ENCODE measurements at places on chromosomes 7 and 10.

- DNase-seq = no peak
These were observed 33.5 kb upstream of the ABCB5 start for GRCh38 chr7:20581956-20582355.

GRCh38 chr10:90969121-90969534 is 48.2 kb upstream of the ANKRD1 start:
- DNase-seq = no peak

- no peak for DNase-seq
These were observed 242.1 kb downstream of the CDC14C start for GRCh38 chr7:49166441-49166840.

- no peak for DNase-seq
These were observed 66.3 kb downstream of the INSIG1 start for GRCh38 chr7:155363852-155364600.

DNA sequence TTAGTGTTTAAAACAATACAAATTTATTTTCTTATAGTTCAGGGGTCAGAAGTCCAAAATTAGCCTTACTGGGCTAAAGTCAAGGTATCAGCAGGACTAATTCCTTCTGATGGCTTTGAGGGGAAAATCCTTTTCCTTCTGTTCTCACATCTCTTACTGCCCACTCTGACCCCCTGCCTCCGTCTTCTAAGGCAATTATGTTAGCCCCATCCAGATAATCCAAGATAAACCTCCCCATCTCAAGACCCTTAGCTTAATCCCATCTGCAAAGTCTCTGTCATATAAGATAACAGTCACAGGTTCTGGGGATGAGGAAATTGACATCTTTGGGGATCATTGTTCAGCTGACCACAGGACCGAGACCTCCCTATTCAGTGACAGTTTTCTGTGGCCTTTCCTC is 22.3 kb downstream of the MACROH2A2 start:
- no peak for DNase-seq

DNA sequence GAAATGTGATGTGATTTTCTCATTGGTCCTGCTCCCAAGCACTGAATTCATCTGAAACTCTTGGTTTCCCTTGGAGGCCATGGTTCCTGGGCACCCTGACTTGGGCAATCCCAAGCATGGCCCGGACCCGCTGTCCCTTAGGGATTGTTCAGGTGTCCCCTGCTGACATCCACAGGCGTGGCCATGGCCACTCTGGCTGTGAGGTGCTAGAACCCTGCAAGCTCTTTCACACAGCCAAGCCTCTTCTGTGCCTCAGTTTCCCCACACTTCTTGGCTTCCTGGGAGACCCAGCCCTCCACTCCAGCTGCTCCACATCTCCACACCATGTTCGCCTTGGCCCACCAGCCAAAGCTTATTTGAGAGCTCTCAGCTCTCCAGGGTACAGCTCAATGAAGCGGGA is 12.0 kb upstream of the AZGP1 start:
- DNase-seq = no peak

DNA sequence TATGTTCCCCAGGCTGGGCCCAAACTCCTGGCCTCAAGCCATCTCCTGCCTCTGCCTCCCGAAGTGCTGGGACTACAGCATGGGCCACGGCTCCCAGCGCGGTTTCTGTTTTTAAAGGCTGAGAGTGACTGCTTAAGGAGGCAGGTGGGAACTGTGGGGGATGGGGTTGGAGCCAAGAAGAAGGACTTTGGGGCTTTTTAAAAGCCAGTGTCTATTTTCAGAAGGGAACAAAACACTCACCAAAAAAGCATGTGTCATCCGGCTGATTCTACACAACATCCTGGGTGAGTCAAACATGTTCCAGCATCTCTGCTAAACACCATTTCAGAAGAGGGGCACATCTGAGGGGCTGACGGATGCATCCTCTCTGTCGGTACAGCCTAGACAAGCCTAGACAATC is 824.5 kb downstream of the TYW1 start:
- DNase-seq = no peak
